ENCODE measurements at places on chromosomes 12 and 14.

DNA sequence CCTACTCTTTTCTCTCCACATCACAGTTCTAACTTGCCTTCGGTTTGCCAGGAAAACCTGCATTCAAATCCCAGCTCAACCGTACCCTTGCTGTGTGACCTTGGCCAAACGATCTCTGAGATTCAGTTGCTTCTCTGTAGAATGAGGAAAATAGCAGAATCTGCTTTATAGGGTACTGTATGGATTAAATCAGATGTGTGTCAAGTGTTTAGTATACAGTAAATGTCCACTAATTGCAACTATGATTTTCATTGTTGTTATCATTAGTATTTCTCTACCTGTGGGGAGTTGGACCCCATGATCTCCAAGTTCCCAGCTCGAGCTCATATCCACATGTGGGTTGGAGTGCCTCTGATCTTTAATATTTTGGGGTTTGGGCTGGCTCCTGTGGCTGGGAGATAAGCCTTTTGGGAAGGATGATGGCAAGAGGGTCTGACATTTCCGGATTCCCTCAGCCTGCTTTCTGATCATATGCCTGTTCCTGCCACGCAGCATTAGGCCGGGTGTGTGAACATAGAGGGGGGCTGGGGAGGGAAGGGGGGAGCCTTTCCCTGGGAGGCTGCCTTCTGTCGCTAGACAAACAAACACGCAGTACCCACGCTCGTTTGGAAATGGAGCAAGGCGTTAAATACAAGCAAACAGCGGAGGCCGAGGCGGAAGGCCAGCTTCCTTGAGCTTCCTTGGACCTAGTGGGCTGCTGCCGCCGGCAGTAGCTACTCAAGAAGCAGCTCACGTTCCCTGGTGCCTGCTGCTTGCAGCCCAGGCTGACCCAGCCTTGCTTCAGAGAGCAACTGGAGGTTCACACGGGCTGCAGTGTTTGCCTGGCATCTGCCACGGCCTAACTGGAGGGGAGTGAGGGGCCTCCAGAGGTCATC is 213.5 kb upstream of the LHX5 start:
- no peak for DNase-seq

DNA sequence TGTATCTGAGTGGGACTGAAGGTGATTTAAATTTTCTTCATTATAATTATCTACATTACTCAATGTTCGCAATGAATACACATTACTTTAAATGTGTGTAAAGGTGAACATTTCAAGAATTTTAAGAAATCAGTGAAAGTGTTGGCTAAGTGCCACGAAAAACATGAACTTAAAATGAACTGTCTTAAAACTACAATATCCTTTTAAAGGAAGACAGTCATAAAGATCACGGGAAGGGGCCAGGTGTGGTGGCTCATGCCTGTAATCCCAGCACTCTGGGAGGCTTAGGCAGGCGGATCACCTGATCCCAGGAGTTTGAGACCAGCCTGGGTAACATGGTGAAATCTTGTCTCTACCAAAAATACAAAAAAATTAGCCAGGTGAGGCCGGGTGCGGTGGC is 11.2 kb downstream of the MOK start:
- DNase-seq, result no peak

DNA sequence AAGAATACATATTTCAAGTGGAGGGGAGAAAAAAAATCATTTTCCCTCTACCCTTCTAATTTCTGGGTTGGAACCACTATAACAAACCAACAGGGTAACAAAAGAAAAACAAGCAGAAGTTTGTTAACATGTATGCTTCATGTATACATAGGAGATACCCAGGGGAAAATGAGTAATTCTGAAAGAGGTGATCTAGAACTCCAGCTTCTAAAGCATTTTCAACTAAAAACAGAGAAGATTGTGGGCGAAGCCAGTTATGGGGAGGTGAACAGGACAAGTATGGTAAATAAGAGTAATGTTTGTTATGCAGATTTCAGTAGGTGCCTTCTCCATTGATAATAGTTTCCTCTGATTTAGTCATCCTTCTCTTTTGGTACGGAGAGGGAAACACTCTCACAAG is 16.7 kb downstream of the FNTB start:
- DNase-seq, result no peak

GRCh38 chr14:101352567-101352966 is 208.7 kb upstream of the DIO3 start:
- no peak for DNase-seq

- no peak for DNase-seq
These were observed 394.3 kb downstream of the EGLN3 start for GRCh38 chr14:33556382-33557121.

DNA sequence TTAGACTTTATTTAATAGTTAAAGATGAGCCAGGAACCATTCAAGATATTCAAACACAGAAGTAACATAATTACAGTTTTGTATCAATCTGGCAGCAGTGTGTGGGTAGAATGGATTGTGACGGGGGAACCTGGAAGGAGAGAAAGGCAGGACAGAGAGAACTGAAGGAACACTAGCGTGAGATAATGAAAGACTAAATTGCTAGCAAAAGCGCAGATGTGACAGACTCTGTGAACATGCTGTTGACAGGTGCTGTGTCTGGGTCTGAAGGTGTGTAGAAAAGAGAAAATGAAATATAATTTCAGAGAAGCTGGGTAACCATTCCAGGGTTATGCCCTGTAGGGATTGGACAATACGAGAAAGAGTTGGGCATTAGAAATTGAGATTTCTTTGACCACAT is 372.3 kb downstream of the SYT1 start:
- no peak for DNase-seq

DNA sequence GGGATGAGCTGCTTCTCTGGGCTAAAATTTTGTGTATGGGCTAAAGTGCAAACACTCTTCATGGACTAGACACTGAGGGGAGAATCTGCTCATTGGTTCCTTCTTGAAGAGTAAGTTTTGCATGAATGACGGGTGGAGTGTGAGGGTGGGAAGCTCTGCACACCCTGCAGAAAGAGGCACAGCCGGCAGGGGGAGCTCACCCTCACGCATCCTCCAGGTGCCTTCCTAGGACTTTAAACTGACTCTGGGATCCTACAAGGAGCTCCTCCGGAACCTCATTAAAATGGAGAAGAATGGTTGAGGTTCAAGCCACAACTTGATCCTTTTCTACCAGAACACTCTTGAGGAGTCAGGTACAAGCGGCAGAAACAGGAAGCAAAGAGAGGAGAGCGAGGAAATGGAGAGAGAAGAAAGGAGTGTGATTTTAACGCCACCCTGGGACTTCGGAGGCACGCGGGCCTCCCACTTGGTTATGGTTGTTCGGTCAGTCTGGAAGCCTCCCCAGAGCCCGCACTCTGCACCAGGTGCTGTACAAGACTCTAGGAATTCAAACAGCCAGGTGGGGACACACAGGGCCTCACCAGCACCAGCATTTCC is 87.5 kb downstream of the SETD3 start:
- DNase-seq, result peak; percentile 49

DNA sequence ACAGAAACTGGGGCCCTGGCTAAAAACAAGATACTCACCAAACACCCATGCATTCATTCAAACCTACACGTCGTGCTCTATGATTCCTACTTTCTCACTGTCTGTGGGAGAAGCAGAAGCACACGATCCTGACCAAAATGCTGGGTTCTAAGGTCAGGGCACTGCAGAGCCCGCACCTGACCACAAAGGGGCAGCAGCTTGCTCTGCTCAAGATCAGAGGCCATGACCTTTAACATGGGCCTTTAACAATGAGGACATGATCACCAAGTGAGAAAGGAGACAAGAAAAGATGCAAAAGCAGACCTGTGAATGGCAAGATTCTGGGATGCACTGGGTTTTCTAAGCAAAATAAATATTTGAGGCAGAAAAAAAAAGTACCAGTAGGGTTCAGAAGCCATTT is 40.1 kb upstream of the VPS33A start:
- DNase-seq, result peak; percentile 40

DNA sequence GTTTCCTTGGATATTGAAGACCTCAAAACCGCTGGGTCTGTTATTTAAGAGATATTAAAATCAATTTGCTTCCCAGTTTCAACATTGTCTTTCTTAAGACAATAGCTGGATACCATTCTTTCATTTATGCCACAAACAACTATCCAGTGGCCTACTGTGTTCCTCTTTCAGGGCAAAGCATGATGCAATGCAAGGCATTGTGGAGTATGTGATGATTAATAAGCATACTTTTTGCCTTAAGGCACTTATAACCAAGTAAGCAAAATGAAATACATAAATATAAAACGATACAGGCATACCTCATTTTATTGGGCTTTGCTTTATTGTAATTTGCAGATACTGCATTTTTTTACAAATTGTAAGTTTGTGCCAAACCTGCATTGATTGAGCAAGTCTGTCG is 45.5 kb downstream of the SCN8A start:
- no peak for DNase-seq

DNA sequence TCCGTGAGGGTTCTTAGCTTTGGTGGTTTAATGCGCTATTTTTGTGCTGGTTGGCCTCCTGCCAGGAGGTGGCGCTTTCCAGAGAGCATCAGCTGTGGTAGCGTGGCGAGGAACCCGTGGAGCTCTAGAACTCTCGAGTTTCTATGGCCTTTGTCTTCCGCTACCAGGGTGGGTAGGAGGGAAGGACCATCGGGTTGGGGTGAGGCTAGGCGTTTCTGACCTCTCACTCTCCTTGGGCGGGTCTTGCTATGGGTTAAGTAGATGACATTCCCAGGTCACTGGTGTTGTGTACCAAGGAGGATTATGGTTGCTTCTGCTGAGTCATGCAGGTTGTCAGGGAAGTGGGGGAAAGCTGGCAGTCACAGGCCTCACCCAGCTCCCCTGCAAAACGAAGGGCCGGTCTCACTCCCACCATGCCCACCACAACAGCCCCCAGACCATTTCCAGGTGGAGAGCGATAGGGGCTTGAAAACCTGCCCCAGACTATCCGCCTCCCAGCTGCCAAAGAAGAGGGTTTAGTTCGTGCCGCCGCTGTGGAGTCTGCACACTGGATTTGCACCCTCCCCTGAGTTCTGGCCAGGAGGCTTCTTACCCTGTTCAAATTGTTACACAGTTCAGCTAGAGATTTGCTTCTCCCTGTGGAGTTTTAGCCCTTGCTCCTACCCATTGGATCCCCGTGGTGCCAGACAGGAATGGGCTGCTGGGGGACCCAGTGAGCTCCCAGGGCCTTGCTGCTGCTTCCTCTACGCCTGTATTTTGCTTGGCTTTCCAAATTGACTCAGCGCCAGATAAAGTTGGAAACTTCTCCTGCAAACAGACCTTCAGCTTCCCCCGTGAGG is 21.9 kb downstream of the RNFT2 start:
- DNase-seq, result peak; percentile 32

DNA sequence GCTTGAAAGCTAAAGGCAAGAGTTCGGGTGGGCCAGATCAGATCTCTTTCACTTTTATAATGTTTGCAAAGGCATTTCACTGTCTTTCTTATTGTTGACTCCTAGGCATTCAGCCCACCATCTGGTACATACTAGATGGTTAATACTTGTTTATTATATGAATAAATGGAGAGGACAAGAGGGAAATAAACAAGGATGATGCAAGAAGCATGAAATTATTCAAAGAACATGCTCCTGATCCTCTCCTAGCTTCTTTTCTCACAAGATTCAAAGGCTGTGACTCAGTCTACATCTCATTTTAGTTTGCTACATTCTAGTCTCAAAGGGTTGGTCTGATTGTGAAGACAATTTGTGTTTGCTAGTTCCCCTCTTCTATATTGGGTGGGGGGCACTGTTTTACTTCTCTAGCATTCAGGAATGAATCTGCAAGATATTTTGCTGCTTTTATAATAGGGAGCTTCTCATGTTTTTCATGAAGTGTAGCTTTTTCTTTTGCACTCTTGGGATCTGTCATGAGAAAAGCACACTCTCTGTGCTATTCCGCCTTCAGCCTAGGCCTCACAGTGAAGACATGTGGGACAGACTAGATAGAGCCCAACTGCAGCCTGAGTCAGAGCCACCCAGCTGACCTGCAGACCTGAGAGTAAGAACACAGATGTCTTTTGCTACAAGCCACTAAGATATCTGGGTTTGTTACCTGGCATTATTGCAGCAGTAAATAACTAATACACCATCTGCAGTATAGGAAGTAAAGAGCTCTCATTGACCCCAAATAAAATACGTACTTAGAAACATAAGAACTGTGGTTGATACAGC is 65.7 kb downstream of the PTHLH start:
- no peak for DNase-seq

DNA sequence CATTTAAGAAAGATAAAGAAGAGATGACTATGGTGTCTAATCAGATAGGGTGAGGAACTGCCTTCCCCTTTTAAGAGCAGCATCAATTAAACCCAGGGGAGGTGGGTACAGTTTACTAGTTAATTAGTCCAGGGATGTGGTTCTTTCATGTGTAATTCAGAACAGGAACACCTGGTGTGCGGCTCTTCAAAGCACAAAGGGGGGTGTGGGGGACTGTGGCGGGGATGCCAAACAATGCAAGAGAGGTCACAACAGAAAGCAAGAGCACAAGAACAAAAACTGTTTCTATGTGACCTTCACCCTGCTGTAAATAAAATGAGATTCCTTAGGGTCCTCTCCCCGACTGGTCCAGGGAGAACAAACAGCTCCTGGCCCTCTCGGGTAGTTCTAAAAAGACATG is 183.9 kb upstream of the SOX5 start:
- DNase-seq, result no peak

- peak; percentile 75 for DNase-seq
These were observed 4.2 kb upstream of the KLC1 start for GRCh38 chr14:103624860-103625259.

GRCh38 chr12:132881818-132882217 is 5.6 kb downstream of the CHFR start:
- no peak for DNase-seq

- no peak for DNase-seq
These were observed 46.5 kb downstream of the FNTB start for GRCh38 chr14:65033181-65033580.

DNA sequence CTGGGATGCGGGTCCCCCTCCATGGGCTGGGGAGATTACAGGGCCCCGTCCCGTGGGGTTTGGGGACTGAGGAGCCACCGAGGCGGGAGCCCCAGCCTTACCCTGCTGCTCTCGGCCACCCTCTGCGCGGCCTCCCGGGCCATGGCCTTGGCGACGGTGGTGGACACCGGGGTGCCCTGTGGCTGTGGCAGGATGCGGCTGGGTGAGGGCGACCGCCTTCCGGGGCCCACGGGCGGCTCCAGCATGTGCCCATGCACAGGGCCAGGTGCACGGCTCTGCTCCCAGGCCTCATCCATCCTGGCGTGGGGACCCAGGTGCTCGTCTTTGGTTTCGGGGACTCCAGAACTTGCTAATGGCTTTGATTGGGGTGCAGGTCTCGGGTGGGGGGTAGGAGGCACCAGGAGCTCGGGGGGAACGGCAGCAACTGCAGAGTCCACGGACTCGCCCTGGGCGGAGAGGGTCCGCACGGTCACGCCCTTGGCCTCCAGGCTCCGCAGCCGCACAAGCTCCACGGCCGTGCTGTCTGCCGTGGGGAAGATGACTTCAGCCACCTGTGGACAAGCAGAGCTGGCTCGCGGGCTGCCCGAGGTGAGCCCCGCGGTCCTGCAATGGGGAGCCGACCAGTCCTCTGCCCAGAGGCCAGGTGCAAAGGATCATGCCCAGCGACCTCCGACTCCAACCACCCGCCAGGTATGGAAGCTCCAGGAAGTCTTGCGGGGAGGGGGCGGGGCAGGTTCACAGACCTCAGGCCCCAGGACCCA is 99.2 kb downstream of the PIWIL1 start:
- DNase-seq, result no peak
